ENCODE measurements at places on chromosomes 12 and 14.

- no peak for DNase-seq
These were observed 24.2 kb downstream of the TMEM30B start for GRCh38 chr14:61256826-61257468.

- no peak for DNase-seq
These were observed 883.0 kb upstream of the FLRT2 start for GRCh38 chr14:84646786-84647500.

GRCh38 chr14:21902561-21903181 is 229.1 kb upstream of the OR4E1 start:
- DNase-seq: no peak

- no peak for DNase-seq
These were observed 26.3 kb downstream of the TESC start for GRCh38 chr12:117072736-117073490.

DNA sequence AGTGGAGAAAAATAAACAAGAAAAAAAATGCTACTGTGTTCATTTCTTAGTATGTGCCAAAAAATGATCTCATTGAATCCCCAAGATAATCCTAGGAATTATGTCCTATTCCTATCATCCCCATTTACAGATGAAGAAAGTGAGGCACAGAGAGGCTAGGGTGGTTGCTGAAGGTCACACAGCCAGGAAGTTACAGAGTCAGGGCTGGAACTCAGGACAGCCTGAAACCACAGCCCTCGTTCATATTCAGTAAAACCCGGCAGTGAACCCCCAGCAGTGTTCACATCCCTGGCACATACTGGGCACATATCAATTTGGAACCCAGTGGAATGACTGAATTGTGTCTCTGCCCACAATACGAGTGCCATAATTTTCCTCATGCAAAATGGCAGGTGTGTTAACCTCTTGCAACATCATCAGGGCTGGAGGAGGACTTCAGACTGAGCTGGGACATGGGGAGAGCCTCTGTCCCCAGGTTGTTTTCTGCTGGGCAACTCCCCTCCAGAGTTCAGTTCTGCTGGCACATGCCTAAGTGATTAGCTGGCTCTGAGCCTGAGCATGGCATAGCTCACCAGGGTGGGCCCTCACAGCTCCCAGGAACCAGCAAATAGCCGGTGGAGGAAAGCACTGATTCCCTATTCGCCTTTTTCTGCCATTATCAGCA is 2.0 kb upstream of the PPP1CC start:
- peak; percentile 89 for DNase-seq

DNA sequence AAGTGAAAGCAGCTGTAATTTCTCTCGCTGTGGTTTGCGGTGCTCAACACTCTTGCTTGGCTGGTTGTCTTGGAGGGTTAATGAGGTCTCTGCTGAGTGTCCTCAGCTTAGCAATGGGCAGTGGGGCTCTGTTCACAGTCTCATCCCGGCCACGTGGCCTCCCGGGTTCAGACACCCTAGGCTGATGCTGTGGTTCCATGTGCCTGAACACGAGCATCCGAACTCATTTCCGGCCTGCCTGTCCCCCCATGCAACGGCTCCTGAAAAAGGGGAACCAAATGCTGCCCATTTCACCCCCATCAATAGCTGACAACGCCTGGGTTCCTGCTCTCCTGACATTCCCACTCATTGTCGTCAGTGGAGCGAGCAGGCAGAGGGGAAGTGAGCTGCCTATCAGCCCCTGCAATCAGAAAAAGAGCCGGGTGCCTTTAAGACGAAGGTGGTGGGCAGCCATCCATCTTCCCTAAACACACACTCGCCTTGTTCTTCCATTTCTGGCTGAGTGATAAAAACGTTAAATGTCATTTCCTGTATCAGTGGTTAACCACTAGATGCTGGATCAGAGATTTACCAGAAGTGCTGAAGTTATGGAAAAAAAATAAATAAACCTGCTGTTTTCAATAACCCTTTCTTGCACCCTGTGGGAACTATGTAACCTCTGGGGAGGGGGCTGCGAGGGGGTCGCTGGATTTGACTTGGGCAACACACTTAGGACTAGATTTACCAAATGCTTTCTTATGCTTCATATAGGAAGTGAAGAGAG is 60.3 kb upstream of the BCL2L14 start:
- no peak for DNase-seq

DNA sequence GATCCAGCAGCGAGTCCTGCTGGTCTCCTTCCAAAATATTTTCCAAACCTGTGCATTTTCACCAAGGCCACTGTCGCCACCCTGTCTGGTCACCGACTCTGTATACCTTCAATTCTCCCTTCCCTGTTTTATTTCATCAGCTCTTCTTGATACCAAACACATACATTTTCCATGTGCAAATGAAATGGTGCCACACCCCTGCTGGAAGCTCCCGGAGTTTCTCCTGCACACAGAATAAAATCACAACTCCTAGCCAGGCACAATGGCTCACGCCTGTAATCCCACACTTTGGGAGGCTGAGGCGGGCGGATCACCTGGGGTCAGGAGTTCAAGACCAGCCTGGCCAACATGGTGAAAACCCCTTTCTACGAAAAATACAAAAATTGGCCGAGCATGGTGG is 14.0 kb downstream of the VSIG10 start:
- DNase-seq: no peak

- DNase-seq: no peak
These were observed 3.2 kb upstream of the TUBA1C start for GRCh38 chr12:49261721-49262120.

GRCh38 chr12:104222976-104223375 is 7.4 kb downstream of the TXNRD1 start:
- no peak for DNase-seq

DNA sequence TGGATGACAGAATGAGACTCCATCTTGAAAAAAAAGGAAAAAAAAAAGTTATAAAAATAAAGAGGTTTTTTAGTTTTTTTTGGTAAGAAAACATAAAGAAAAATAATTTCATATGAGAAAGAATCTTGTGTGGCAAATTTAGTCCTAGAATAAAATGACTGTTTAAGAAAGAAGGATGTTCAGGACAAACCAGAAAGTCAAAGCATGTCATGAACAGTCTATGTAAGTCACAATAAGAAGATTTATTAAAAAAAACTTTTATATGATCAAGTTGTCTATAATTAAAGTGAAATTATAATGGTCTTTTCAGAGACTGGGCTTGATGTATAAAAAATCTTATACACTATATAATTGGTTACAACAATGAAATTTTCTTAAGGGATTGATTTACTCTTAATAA is 68.1 kb upstream of the HECTD1 start:
- DNase-seq: no peak

DNA sequence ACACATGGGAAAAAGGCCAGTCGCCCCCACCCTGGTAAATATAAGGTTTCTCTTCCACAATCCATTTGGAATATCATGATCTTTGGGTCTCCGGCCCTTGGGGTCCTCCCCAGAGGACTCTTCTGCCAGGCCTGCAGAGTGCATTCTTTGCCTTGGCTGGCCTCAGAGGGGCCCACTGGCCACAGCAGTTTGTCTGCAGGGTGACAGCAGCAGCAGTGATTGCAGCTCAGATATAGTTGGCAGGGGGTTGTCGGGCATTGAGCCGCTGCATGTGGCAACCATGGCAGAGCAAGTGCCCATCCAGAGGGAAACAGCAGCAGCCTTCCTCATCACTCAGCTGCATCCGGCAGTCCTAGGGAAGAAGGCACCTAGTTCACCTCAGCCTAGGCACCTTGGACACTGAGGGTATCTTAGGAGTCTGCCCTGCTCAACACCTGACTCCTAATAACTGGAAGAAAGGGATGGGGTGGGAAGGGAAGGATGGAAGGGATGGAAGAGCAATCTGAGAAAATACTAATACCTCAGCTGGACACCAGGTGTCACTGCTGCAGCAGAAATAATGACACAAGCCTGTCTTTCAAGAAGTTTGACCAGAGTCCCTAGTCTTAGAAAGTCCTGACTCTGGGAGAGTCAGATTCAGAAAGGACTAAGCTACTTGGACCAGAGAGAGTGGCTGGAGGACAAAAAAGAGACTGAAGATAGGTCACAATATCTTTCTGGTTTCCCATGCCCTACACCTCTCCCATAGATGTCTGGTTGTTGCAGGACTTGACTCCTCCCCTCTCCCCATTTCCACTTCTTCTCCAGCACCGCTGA is 8.9 kb downstream of the AJUBA start:
- DNase-seq: no peak

DNA sequence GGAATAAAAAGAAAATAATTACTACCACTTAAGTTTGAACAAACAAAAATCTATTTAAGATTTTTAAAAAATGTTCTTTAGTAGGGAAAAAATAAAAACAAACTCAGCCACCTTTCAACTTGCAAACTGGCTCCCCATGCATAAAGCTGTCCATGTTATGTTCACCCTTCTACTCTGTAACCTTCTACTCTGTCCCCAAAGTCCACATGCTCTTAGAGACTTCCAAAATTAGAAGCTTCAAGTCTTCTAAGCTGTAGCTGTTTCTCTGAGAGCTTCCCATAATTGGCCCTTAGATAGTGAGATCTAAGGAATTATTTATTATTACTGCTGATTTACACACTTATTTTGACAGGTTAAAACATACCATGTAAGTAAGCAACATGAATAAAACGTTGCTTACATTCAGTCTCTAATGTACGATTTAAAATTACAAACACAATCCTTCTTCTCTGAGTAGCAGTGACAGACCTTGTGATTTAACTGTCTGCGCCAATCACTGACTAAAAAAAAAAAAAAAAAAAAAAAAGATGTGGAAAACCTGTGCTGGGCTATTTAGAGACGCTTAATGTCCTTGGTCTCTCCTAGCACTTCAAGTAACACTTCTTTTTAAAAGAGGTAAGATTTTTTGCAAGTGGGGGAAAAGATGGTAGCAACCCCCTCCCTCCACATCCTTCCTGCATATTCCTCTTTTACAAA is 28.3 kb upstream of the GRIP1 start:
- no peak for DNase-seq

GRCh38 chr14:24409956-24410355 is 11.2 kb downstream of the NYNRIN start:
- no peak for DNase-seq

GRCh38 chr12:13628067-13628466 is 353.3 kb downstream of the GRIN2B start:
- DNase-seq: no peak

Measured in LoVo (cell line).